HL-60 (cell line): ENCODE measurements at places on chromosomes 7 and 10.

DNA sequence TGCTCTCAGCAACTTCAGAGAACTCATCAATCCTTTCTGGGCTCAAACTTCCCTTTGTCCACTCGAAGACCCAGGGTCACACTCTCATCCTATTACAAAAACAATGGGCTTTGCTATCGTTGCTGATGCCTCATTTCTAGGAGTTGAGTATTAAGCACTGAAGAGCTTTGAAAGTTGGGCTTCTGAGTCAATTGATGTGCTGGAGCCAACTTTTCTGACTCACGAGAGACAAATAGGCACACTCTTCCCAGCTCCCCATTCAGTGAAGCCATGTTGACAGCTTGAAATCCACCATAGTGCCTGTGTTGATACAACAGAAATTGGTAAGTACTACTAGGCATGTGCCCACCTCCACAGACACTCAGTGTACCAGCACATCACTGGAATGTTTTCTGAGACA, 97.5 kb upstream of the PRSS58 start:
- DNase-seq = no peak

- no peak for DNase-seq
Observed at GRCh38 chr10:107264742-107265141, 100.2 kb upstream of the SORCS1 start.

DNA sequence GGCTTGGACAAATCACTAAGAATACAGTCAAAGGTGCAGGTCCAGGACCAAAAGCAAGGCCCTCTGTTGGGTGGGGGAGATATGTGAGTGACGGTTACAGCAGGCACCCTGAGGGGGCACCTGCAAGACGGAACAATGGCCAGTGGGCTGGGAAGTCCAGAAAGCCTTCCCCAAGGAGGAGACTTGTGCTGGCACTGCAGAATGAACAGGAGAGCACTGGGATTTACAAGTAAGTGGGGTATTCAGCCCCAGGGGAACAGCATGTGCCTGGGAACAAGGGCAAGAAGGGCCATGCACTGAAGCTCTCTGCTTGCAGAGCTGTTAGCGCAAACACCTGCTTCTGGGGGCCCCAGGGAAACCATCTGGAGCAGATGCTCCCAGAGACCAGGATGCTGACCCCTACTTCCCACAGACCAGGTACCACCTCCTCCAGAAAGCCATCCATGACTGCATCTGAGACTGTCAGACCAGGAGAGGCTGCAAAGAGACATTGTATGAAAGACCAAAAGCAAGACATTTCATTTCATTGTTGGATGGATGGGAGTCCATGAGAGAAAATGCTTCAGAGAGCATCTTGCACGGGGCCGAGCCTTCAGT, 24.6 kb upstream of the ZMIZ1 start:
- no peak for DNase-seq

DNA sequence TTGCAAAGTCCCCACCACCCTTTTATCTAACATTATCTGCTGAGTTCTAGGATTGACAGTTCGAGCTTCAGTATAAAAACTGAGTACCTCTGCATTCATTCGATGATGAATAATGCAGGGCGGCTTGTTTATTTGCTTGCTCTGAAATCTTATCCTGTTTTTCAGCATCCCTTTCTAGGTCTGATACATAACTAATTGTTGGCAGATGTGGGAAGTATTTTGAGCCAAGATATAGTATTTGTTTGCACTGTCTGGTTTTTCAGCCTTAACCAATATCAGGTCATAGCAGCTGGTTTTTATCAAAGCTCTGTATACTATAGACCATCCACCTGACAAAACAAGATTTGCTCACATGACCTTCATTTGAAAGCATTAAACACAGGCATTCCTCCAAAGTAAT, 161.4 kb downstream of the TFEC start:
- DNase-seq = no peak

GRCh38 chr10:86900955-86901354, 56.5 kb downstream of the MMRN2 start:
- no peak for DNase-seq

DNA sequence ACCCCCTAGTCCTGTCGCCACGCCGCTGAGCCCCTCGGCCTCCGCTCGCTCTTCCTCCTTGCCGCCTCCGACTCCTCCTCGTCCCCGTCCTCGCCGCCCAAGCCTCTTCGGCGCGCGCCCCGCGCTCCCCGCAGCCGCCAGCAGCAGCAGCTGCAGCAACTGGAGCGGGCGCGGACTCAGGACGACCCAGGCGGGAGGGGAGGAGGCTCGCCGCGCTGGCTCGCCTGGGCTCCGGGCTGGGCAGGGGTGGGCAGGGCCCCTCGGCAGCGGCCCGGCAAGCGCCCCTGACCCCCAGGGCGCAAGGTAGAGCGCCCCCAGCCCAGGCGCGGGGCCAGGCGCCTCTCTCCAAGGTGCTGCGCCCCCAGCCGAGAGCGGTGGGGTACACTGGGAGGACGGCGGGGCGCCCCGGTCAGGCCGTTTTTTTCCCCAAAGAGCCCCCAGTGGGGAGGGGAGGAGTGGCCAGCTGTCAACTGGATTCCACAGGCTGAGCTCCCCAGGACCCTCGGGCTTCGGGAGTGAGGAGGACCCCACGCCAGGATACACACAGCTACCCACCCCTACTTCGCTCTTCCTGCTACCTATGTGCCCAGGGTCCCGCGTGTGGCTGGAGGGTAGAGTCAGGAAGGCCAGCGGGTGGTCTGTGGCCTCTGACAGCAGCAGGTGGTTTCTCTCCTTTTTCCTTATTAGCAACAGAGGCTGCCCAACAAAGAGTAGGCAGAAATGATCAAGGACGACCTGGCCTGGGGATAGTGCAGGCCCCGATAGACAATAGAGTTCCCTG, 903 bp upstream of the KCNMA1 start:
- no peak for DNase-seq

- no peak for DNase-seq
Observed at GRCh38 chr7:22137466-22137865, 191.8 kb upstream of the CDCA7L start.

DNA sequence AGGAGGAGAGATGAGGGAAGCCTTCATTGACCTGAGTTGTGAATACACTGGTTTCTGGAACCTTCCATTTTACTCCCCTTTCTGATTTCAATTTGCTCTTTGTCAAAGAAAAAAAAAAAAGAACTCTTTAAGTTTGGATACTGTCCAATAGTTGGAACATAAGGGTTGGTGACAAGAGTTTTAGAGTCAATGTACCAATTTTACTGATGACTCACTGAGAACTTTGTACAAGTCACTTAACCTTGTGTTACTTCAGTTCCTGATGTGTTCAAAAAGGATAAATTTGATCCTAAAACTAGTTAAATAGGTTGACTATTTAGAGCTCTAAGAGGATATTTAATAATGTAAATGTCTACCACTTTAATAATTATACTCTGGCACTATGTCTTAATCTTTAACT, 4.1 kb upstream of the CDK14 start:
- DNase-seq = no peak

DNA sequence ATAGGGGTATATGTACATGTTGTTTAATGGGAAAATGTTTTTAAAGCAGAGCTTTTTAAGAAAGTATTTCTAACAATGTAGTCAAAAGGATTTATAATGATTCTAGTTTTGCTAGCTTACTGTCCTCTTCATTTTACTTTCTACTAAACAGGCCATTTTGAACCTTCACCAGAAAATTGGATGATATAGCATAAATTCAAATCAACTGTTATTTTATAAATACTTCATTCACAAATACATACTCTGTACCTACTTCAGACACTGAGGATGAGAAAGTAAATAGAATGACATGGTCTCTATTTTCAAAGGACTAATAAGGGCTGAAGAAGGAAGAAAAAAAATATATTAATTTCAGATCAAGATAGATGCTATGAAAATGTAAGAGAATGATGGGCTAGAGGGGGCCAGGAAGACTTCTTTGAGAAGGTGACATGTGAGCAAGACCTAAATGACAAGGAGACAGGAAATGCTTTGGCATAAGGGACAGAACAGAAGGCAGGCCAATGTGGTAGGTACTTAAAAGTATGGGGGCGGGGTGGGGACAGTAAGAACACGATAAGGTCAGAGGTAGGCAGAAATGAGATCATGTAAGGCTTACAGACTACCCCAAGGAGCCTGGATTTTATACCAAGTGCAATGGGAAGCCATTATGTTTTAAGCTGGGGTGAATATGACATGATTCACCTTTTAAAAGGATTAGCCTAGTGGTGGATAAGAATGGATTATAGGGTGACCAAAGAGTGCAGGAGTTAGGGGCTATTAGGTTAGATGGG, 5.2 kb downstream of the NAMPT start:
- DNase-seq = no peak

- DNase-seq = no peak
Observed at GRCh38 chr7:102295346-102296178, 8.9 kb downstream of the SH2B2 start.

GRCh38 chr7:19572566-19572965, 136.3 kb downstream of the POLR1F start:
- no peak for DNase-seq

- no peak for DNase-seq
Observed at GRCh38 chr10:7895699-7896090, 77.4 kb downstream of the TAF3 start.

- DNase-seq = no peak
Observed at GRCh38 chr10:16964576-16965343, 147.5 kb upstream of the RSU1 start.

- DNase-seq = no peak
Observed at GRCh38 chr10:20909801-20910200, 12.7 kb upstream of the NEBL start.

GRCh38 chr10:14510346-14510745, 179.6 kb upstream of the FRMD4A start:
- DNase-seq = no peak

- peak; percentile 23 for DNase-seq
Observed at GRCh38 chr7:155190688-155191087, 107.0 kb upstream of the INSIG1 start.

- peak; percentile 40 for DNase-seq
Observed at GRCh38 chr10:71770255-71770654, 3.1 kb downstream of the VSIR start.

DNA sequence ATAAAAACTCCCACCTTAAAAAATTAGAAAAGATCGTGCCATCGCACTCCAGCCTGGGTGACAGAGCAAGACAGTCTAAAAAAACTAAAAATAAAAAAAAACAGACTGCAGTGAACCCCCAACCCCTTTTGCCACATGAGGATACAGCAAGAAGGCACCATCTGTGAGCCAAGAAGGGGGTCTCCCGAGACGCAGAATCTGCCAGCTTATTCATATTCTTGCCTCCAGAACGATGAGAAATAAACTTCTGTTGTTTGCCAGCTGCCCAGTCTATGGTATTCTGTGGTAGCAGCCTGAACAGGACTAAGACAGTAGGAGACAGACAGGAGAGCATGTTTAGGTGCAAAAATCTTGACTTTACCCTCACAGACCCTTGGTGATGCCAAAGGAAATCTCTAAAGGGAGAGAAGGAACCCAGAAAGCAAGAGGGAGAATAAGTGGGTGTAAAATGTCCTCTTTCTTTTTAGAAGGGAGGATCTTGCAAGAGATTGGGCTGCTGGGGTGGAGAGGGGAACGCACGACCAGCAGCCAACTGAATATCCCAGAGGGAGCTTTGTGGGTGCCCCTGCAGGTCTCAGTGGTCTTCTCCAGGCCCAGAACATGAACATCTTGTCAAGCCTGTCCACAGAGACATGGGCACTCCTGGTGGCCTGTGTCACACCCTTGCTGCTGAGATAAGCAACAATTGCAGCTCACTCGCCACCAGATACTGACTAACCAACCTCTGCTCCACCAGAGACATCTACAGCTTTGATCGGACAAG, 400.7 kb upstream of the FOXK1 start:
- DNase-seq = no peak

- no peak for DNase-seq
Observed at GRCh38 chr7:74029991-74030415, 2.0 kb downstream of the ELN start.

GRCh38 chr7:100090527-100091410, 2.0 kb downstream of the COPS6 start:
- DNase-seq = no peak

DNA sequence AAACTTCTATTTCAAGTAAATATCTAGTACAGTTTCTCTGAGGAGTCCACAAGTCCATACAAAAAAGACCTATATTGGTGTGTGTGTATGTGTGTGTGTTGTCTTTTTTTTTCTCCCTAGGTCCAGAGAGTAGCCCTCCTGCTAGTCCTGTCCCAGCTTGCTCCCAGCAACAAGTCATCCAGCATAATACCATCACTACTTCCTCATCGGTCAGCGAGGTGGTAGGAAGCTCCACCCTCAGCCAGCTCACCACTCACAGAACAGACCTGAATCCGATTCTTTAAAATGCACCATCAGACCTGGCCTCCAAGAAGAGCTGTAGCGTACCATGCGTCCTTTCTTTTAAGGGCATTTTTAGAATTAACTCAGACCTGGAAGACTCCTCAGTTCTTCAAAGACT, 139.1 kb downstream of the TRIL start:
- DNase-seq = no peak

- no peak for DNase-seq
Observed at GRCh38 chr10:69911613-69912528, 110.2 kb downstream of the COL13A1 start.

- no peak for DNase-seq
Observed at GRCh38 chr10:100146398-100146797, 39.4 kb downstream of the ERLIN1 start.

GRCh38 chr10:100744987-100745881, at the start of gene PAX2:
TSS of gene PAX2 (plus strand) at chr10:100745582. CDS start at chr10:100746261, 679 bp downstream.
- no peak for DNase-seq
